ENCODE measurements at places on chromosomes 11 and 22. TPM values are rescaled to one million over a fixed set of nuclear protein-coding genes. Genes with fewer than 3 reads are reported as not detected.
A peak's percentile ranks its signal among the peaks of the same experiment; 100 is the strongest.

- no peak for DNase-seq
Measured at GRCh38 chr11:9760193-9760575, 96.3 kb downstream of the SWAP70 start.

DNA sequence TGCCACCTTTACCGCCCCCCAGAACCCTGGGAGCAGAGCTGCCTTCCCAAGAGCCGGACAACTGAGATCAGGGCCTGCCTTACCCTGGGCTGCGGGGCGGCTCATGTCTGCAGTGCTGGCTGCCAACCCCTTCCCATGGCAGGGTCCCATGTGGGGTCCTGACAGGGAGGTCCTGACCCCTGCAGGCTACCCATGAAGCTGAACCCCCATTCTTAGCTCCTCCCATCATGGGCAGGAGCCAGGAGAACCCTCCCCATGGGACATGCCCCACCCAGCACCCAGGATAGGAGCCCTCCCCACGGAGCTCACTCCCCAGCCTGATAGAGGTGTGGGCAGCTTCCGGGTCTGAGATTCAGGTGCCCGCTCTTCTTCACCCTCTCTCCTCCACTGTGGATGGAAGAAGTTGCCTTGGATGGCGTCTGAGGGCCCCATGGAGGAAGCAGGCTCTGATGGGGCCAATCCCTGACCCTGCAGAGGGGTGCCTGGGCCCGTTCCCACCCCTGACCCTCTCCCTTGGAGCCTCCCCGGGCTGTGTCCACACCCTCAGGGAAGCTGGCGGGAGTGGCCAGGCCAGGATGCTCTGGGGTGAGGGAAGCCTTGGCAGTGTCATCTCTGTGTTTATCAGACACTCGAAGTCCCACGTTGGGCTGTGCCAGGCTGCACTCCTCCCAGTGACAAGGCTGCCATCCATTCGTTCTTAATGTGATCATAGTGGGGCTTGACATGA lies 1508.2 kb downstream of the BRD1 start:
- DNase-seq, result peak; percentile 10

- DNase-seq, result no peak
Measured at GRCh38 chr11:119417726-119418540, 5.0 kb downstream of the THY1 start.

- peak; percentile 73 for DNase-seq
Measured at GRCh38 chr11:134224710-134225664, 516 bp downstream of the VPS26B start.

DNA sequence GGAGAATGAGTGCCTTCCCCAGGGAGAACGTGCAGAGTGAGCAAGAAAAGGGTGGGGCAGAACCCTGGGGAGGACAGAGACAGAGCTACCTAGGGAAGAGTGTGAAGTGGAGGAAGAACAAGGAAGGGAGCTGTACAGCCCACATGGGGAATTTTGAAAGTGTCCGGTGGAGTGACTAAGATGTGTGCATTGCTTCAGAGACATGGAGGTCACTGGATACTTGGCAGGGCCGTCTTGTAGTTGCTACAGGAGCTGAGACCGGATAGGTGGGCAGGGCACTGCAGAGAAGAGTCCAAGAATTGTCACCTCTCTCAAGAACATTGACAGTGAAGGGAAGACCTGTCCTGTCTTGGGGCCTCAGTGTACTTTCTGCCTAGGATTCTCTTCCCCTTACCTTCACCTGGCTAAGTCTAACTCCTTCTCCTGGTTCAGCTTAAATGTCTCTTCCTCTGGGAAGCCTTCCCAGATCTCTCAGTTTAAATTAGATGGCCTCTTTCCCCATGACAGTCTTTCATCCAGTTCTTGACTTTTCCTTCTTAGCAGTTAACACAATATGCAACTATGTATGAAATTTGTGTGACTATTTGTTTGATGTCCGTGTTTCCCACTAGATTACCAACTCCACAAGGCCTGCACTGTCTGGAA lies 9.2 kb upstream of the P2RY6 start:
- DNase-seq, result no peak

DNA sequence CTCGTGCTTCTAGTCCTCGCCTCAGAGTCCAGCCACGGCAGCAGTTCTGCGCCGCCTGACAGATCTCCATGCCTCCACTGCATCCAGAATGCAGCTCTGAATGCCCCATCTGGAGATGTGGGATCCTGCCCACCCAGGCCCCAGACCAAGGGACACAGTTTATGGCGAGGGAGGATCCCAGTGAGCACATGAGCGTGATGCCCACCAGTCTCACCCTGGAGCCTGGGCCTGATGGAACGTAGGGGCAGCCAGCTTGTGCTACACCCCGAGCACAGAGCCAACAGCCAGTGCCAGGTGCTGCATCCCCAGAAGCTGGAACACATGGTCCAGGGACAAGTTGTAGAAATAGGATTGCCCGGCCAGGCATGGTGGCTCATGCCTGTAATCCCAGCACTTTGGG lies 10.4 kb downstream of the IGLL1 start:
- DNase-seq, result no peak

DNA sequence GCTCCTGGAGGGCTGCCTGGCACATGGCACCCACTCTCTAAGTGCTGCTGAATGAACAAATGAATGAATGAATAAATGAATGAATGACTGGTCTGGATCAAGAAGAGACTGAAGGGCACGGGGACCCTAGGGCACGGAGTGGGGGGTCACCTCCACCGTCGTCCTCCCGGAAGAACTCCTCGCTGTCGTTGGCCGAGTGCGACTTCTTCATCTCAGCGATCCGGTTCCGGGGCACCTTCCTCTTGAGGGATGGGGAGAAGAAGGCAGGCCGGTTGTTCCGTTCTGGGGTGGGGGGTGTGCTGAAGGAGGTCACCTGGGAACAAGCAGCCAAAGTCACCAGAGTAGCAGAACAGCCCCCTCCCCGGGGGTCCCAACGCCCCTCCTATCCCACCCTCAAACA lies 36.0 kb downstream of the NUP50 start:
- DNase-seq, result no peak

GRCh38 chr22:47796128-47796908 lies 1033.9 kb downstream of the TBC1D22A start:
- DNase-seq, result no peak

DNA sequence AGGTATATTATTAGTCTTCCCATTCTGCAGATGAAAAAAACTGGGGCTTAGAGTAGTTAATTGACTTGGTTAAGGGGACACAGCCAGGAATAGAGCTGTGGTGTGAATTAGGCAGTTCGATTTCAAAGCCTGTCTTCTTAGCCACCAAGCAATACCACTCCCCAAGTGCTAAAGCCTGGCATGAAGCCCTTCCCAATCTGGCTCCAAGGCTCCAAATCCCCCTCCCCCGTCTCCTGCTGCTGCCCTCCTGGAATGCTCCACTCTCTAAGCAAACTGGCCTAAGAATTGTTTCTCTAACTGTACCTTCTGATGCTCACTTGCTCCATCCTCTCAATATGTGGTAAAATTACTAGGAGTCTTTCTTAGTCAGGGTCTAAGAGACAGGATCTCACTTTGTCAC lies 18.6 kb downstream of the ASCC2 start:
- DNase-seq, result no peak

DNA sequence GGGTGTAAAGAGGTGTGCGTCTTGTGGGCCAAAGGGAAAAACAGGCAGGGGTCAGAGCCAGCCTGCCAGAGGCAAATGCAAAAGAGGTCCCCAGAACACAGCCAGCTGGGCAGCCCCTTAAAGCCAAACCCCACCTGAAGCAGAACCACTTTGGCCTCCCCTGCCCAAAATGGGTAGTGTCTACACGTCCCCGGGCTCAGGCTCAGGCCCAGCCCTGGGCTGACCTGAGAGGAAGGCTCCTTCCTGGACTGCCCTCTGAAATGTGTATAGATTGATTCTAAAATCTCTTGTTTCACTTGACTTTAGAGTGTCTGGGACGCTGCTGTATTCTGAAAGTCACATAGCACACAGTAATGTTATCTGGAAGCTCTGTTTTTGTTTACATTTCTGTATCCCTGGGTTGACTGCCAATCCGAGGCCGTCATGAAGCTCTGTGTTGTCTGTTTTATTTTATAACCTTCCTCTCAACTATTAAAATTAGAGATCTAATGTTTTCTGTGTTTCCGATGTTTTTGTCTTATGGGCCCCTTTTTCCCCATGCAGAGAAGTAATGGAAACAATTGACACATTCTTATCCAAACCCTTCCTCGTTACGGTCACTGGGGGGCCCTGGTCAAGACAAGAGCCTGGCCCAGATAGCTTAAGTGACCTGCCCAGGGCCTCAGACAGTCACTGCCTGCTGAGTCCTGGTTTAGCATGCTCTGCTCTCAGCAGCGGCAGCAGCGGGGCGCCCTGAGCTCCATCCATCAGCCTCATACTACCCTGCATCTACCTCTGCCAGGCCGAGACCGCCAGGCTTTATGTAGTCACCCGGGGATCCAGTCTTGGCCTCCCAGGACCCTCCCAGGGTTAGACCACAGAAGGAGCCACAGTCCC lies 10.1 kb downstream of the OVOL1 start:
- no peak for DNase-seq

GRCh38 chr11:63595296-63595695 lies 18.9 kb downstream of the PLAAT3 start:
- no peak for DNase-seq

DNA sequence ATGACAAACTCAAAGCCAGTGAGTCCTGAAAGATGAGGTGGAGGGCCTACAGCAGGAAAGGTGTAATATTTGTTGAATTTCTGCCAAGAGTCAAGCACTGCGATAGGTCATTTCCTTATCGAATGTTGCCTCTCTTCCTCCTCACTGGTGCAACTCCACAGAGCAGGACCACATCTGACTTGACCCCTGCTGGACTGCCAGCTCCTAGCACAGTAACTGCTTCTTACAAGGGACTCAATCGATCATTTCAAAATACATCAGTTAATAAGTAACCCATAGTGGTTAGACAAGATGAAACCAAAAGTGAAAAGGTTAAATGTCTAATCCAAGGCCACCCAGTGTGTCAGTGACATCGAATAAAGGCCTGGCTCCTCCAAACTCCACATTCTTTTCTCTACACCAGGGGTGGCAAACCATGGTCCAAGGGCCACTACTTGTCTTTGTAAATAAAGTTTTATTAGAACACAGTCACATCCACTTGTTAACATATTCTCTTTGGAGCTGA lies 98.5 kb upstream of the CSNK2A3 start:
- DNase-seq, result no peak

GRCh38 chr11:30131535-30131934 lies 99.3 kb upstream of the FSHB start:
- DNase-seq, result no peak

DNA sequence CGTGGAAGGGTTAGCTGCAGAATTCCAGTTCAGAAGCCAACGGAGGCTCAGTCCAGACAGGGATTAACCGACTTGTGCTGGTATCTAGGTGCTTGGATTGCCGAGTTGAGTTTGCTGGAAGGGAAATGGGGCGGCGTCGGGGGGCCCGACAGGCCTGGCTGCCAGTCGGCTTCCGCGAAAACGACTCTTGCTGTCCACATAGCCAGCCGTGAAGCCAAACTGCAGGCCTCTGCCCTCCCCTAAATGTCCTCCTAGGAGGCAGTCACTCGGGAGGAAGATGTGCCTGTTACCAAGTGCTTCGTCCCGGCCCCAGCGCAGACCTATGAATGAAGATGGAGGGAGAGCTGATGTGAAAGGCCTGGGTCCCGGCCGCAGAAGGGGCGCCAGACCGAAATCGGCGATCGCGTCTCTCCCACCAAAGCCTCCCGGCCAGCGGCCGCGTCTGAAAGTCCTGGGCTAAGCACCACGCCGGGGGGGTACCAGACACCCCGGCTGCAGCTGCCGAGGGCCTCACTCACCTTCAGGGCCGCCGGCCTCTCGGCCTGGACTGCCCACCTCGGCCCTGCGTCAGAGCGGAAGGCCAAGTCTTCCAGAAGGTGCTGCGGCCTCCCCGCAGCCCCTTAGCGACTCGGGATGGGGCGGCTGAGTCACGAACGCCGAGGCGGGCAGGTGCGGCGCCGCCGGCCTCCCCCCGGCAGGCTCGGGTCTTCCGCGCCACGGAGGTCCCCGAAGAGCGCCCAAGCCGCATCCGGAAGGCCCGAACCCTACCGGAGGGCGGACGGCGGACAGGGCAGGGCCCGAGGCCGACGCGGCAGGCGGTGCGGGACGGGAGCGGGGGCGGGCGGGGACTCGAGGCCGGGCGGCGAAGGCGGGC lies 7.5 kb downstream of the DPAGT1 start:
- peak; percentile 68 for DNase-seq

DNA sequence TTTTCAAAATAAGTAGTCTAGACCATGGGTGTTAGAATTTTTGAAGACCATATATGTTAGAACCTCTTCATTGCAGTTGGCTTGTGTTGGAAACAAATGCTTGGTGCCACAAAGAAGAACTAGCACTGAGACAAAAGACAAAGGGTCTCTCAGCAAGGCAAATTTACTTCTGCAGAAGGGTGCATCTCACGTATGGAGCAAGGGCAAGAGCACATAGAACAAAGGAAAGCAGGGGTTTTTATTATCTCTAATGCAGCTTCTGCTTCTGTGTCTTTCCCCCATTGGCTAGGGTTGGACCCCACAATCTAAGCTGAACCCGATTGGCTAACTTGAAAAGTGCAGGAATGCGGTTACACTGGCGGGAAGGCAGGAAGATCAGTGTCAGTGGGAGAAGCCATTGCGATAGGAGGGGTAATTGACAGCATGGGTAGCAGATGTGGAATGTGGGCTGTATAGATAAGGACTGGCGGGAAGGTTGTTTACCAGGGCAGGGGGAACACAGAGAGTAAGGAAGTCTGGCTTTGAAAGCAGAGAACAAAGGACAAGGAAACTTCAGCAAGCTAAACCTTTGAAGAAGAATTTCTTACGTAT lies 9.2 kb upstream of the RBMXL2 start:
- DNase-seq, result no peak

- DNase-seq, result no peak
Measured at GRCh38 chr22:34608540-34609115, 457.3 kb upstream of the ISX start.

The GRIA4 gene
- not detected for total RNA-seq

The RHOD gene
- total RNA-seq, result 0.39 TPM

Measured in activated naive CD8-positive, alpha-beta T cell treated with anti-CD3 and anti-CD28 coated beads, Interleukin-2, amount 10 ng/mL, durations not matched to agents 7 days and 5 days (primary cell).